ENCODE measurements at places on chromosomes 4 and X.

DNA sequence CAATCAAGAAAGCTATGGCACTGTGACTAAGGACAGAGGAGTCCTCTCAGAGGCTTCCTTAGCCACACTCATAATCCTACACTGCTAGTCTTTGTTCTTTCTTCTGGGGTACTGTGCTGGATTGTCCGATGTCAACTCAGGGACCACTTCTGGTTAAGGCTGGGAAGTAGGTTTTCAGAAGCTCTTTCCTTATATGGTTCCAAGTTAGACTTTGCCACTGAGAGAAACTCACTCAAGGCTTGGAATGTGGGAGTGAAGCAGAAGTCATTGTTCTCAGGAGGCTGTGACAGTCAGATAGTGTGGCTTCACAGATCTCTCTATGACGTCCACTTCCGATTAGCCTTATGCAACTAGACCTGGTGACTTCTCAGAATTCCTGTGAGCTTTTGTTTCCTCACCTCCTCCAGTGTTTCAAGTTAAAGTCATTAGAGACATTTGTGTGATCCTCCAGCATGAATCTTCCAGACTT, 317.3 kb upstream of the F9 start:
- no peak for DNase-seq

- peak; percentile 53 for DNase-seq
These were observed 47.2 kb upstream of the TMEM33 start for GRCh38 chr4:41887821-41888686.

- DNase-seq, result no peak
These were observed 60.0 kb downstream of the ARHGAP10 start for GRCh38 chr4:147791865-147792264.

DNA sequence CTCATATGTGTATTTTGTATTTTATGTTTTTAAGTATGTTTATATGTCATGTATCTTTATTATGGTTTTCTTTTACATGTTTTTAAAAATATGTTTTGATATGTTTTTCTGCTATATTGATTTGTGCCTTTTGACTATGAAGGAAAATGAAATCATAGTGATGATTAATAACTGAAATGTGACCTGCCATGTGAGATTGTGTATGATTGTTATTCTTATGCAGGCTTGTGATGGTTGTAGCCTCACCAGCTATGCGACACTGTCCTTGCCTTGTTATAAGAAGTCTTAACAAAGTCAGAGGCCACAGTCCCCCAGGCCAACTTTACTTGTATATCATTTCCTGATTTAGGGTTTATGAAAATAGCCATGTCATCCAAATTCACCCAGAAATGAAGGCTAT, 83.2 kb downstream of the TMEM131L start:
- no peak for DNase-seq

- DNase-seq, result no peak
These were observed 86.7 kb upstream of the NKX1-1 start for GRCh38 chr4:1492651-1493539.

DNA sequence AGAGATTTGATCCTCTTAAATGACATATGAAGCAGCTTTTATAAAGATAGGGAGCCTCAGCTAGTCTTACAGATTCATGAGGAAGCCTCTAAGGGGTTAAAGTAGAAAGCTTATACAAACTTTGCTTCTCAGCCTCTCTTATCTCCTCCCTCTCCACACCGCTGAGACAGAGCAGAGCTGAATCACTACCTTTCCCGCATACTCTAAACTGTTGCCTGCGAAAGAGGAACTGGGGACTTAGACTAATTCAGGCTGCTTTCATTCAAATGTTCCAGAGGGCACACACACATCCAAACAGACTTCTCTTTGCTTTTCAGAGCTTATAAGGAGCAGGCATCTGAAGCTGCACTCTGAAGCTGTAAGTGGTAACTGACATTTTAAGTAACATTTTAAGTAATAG, at the start of gene SERTM2:
Gene SERTM2, plus strand, starts transcription at position 169 of the 400 bp plus-strand sequence. CDS start 7,213 bp downstream, outside the sequence.
- DNase-seq, result peak; percentile 5

DNA sequence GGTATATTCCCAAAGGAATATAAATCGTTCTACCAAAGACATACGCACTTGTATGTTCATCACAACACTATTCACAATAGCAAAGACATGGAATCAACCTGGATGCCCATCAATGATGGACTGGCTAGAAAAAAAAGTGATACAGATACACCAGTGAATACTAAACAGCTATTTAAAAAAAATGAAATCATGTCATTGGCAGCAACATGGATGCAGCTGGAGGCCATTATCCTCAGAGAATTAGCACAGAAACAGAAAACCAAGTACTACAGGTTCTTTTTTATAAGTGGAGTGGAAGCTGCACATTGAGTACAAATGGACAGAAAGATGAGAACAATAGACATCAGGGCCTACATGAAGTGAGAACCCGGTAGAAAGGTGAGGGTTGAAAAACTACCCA, 81.4 kb downstream of the ANTXR2 start:
- DNase-seq, result no peak

DNA sequence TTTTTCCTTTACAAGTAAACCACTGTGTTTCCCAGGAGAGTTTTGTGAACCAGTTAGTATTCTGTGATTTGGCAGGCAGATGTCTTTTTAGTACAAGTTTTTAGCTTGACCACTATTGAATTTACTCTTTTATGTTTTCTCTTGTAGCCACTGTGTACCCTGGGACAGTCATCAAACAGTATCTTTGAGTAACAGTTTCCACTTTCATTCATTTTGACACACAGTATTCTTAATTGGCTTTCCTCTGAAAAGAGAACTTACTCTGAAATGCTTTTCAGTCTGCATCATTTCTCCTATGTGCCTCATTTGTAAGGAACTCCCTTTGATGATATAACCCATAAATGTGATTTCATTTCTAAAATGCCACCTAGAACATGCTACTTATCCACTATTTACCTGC, 476.5 kb downstream of the PDGFC start:
- DNase-seq, result no peak

DNA sequence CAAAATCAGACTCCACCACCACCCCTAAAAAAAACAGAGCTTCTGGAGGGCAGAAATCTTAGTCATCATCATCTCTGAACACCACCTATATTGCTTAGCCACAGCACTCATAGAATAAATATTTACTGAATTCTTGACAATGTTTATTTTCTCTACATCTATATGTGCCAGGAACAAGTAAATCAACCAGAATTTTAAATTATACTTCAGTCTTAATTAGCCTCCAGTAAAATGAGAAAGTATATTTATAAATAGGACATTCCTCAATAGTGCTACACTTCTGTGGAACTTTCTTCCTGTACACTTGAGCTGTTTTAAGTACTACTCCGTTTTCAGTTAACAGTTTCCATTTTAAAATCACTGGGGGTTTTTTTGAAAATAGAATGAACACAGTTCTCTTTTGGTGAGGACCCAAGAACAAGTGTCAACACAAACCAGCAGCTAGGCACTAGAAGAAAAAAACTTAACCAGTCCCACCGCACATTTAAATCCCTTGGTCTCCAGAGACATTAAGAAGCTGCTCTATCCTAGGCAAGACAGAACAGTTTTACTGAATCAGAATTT, 25.5 kb downstream of the SMIM14 start:
- DNase-seq, result no peak

- DNase-seq, result no peak
These were observed 67.2 kb downstream of the SMARCAD1 start for GRCh38 chr4:94274912-94275311.

DNA sequence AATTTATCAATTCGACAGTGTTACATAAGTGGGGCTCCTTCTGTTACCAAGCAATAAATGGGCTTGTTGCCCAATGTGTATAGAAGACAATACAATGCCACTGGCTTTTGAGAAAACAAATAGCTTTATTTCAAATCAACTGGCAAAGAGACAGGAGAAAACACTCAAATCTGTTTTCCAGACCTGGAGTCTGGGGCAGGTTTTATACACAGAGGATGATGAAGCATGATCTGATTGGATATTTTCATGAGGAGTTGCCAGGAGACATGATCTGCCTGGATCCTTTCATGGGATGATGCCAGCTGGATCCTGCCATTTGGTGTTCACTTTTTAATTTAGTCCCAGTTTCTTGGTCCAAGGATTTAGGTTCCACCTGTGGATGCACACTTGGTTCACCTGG, 287.9 kb downstream of the CXXC4 start:
- no peak for DNase-seq

DNA sequence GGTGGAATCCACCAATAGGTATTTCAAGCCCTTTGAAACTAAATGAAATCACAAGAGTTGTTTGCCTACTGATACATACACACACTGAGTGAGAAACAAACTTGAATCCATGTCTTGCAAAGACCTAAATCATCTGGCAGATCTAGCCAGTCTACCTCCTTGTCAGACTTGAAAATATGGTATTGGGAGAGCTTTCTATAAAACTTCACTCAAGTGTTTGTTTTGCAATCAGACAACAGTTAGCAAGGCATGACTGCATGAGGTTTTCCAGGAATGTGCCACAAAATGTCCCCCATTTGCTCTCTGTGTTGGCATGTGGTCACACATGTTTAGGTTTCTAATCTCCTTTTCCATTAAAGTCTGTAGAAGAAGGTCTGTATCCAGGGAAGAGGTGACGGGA, 52.4 kb downstream of the MAP3K15 start:
- DNase-seq, result no peak

- no peak for DNase-seq
These were observed 14.8 kb downstream of the ANK2 start for GRCh38 chr4:113064244-113064643.

- no peak for DNase-seq
These were observed 66.3 kb upstream of the TMEM164 start for GRCh38 chrX:109936598-109936997.

All from globus pallidus (tissue), 1 donor.